ENCODE measurements at places on chromosomes 2 and 18.

DNA sequence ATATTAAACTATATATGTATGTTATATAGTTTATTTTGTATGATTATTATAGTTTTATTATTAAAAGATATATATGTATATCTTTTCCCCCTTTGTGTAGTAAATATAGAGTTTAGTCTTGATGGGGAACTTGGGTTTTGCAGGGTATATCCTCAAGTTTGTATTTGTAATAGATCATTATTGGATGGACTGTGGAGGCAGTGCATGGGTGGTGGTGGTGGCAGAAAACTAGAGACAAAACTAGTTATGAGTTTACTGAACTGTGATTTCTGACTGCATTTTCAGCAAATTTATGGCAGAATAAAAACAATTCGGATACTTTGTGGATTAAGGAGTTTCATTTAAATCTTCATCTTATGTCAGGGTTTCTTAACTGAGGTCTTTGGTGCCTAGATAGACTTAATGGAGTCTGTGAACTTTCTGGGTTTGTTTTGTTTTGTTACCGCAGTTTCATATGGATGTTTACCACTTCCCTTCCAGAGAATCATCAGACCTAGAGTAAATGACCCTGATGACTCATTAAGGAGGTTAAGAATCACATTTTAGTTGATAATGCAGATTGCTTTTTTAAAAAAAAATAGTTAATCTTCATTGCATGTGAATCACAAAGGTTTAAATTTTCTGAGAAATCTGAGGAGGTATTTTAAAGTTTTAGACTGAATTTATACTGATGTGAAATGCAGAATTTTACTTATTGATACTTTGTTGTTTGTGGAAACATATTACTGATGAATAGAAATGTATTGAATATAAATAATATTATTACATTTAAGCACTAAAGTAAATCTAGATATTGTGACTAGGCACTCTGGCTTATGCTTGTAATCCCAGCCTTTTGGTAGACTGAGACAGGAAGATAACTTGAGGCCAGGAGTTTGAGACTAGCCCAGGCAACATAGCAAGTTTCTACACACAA lies 14.5 kb downstream of the EPC2 start:
- DNase-seq: no peak

- DNase-seq: peak; percentile 71
Observed at GRCh38 chr2:118251427-118251826, 163.2 kb downstream of the INSIG2 start.

- DNase-seq: no peak
Observed at GRCh38 chr18:6023551-6023950, 128.2 kb upstream of the TMEM200C start.

- no peak for DNase-seq
Observed at GRCh38 chr2:241803387-241804325, 5.3 kb upstream of the NEU4 start.

- DNase-seq: no peak
Observed at GRCh38 chr2:11450791-11451190, 15.2 kb downstream of the E2F6 start.

- DNase-seq: no peak
Observed at GRCh38 chr2:179580378-179581146, 280.9 kb downstream of the ZNF385B start.

DNA sequence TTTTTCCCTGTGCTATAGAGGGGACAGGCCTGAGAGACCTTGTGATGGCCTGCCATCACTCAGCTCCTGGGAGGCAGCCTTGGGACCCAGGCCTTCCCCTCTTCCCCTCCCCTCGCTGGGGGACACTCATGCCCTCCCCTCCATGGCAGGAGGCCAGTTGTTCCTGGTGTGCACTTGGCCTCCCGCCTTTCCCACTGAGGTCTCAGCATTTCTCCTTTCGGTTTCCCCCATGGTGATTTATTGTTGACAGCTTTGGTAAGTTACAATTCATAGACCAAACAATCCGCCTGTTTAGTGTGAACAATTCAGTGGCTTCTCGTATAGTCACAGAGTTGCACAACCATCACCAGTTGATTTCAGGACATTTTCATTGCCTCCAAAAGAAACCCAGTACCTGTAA lies 10.2 kb upstream of the CNDP1 start:
- DNase-seq: no peak

Data from SJSA1 (cell line).